ENCODE measurements at places on chromosomes 12 and 14.
A peak's percentile ranks its signal among the peaks of the same experiment; 100 is the strongest.

GRCh38 chr12:62977418-62977817 is 42.5 kb upstream of the PPM1H start:
- DNase-seq: no peak

- peak; percentile 38 for DNase-seq
These were observed 702.3 kb downstream of the TMEM121 start for GRCh38 chr14:106228541-106229158.

GRCh38 chr14:87688524-87688923 is 304.5 kb downstream of the GALC start:
- DNase-seq: no peak

DNA sequence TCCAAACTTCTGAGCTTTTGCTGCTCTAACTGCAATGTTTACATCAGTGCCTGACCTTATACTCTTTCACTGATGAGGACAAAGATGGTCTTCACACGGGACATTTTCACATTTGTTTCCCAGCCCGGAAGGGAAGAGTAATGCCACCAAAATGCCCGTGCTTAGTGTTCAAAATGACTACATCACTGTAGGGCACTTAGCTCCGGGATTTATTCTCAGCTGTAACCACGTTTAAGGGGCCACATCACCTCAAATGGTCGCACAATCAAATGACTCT is 2.9 kb downstream of the GSG1 start:
- DNase-seq: no peak

- no peak for DNase-seq
These were observed 14.0 kb upstream of the TMTC1 start for GRCh38 chr12:29797565-29798355.

- peak; percentile 66 for DNase-seq
These were observed 3.2 kb upstream of the DYNC1H1 start for GRCh38 chr14:101961011-101961721.

DNA sequence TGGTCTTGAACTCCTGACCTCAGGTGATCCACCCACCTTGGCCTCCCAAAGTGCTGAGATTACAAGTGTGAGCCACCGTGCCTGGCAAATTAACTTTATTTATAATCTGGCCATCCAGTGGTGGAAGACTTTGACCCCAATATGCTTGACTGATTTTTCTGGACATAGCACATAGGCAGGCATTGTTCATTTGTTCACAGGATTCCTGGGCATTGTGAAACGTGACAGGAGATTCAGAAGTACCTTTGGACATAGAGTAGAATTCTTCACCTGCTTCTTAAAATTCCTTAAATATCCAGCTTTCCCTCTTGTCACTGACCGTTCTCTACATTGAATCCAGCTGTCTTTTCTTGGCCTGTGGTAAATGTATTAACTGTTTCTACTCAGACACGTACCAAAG is 103.1 kb downstream of the SCN8A start:
- DNase-seq: no peak

DNA sequence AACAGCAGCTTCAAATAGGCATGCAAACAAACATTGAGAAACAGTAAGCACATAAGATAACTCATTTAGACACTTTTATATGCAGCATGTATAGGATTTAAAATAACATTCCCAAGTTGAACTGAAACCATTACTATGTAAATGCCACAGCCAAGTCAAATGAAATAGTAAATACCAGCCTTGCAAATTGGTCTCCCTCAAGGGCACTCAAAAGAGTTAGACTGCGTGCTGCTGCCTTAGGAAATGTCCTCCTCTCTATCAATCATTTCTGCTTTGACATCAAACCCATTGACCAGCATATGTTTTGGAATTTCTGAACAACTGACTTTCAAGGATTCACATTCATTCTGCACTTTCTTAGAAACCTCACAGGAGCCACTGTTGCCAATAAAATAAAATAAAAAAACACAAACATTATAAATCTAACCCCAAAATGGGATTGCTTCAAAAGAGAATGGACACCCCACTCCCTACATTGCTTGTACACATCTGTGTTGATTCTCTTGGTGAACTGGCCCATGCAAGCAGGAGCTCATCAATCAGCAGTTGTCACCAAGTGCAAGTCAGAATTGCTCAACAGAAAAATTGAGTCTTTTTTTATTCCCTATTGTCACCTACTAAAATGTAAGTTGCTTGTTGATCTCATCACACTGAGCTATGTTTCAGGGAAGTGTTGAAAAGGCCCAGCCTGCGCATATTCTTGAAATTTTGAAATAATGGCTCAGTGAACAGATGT is 256.2 kb downstream of the DAD1 start:
- no peak for DNase-seq

Data from activated CD4-positive, alpha-beta T cell treated with anti-CD3 and anti-CD28 coated beads, Interleukin-2, amount 50 U/mL, for 4 hours (primary cell).